ENCODE measurements at places on chromosomes 16 and 17. TPM values are rescaled to one million over a fixed set of nuclear protein-coding genes. Genes with fewer than 3 reads are reported as not detected.

MARVELD3 gene
- total RNA-seq = 1.3 TPM

CUEDC1 gene
- 6.5 TPM for total RNA-seq

SLC35G6 gene
- 3.9 TPM for total RNA-seq

MYCBPAP gene
- 75.9 TPM for total RNA-seq

TAT gene
- total RNA-seq = 1.5 TPM

MYO15A gene
- total RNA-seq = 30.2 TPM

TP53TG3F gene
- total RNA-seq = 2.0 TPM

DOC2A gene
- 45.3 TPM for total RNA-seq

TBC1D28 gene
- 14.8 TPM for total RNA-seq

DNA sequence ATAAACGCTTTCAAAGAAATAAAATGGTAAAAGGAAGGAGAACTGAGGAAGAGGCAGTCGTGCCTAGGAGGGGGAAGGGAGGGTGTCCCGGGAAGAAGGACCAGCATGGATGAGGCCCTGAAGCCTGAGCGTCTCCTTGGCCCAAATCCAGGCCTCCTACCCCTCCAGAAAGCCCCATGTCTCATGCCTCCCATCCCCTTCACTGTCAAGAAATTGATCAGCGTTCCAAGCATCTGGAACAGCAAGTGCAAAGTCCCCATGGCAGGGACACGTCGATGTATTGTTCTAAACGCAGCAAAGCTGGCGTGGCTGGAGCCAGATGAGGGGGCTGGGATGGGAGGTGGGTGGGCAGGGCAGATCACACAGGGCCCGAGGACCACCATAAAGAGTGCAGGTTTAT is 22.6 kb downstream of the SEC14L5 start:
- no peak for DNase-seq

- DNase-seq = no peak
These were observed 310.3 kb upstream of the DYNLRB2 start for GRCh38 chr16:80230328-80231120.

DNA sequence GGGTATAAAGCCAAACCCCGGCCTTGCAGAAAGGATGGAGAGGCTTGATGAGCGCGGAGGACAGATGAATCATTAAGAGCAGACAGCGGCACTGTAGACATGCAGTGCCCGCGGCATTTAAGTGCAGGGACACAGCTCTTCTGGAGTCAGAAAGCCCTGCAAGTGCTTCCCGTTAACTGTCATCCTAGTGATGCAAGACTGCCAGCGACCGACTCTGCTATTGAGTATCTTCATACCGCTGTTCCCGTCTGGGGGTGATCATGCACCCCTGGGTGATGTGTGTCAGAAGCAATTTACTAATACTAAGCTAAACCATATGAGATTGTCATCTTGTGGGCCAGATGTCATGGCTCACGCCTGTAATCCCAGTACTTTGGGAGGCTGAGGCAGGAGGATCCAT is 101.0 kb downstream of the ABCC6 start:
- DNase-seq = no peak

- DNase-seq = no peak
These were observed 80.3 kb downstream of the TNRC6C start for GRCh38 chr17:78038748-78039288.

GRCh38 chr16:23214796-23215195 is 32.3 kb downstream of the SCNN1G start:
- no peak for DNase-seq

GRCh38 chr16:1580256-1580655 is 31.6 kb downstream of the IFT140 start:
- DNase-seq = no peak

DNA sequence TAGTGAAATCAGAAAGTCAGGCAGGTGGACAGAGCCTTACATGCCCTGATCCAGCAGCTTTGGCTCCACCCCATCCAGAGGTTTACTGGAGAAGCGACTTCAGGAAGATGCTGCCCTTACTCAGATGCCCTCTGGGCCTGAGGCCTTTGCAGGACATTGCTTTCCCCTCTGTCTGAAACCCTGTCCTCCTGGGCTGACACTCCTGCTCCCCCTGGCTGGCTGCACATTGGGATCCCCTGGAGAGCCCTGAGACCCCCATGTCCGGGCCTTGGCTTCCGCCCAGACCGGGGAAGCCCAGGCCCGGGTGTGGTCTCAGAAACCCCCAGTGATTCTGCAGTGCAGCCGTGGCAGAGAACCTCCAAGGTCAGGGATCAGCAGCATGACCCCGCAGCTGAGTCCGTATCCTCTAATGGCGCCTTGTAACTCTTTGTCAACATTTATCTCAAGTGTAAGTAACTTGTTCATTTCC is 36.6 kb downstream of the BCO1 start:
- DNase-seq = no peak

GRCh38 chr16:31118223-31119155 is 1.0 kb downstream of the KAT8 start:
- DNase-seq = no peak

DNA sequence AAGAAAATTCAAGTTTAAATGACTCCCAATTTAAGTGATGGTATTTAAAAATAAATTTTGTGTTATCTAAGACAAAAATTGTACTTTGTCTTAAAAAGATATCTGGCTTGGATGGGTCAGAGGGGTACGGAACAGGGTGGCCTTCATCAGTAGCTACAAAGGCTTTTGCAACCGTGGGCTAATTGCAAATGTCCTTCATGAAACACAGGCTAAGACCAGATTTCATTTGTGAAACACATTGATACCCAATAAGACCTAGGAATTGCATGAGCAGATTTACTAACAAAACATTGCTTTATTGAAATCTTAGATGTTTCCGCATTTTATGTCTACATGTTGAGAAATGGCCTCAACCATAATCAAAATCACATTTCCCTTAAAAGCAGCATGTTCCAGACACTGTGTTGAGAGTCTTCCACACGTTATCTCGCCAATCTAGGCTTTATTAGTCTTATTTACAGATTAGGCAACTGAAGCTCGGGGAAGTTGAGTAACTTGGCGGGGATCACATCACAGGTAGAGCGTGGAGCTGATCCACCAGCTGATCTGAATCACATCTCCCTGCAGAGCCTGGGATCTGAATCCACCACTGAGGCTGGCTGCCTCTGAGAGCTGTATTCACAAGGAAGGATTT is 21.8 kb downstream of the FBXO39 start:
- DNase-seq = no peak

DNA sequence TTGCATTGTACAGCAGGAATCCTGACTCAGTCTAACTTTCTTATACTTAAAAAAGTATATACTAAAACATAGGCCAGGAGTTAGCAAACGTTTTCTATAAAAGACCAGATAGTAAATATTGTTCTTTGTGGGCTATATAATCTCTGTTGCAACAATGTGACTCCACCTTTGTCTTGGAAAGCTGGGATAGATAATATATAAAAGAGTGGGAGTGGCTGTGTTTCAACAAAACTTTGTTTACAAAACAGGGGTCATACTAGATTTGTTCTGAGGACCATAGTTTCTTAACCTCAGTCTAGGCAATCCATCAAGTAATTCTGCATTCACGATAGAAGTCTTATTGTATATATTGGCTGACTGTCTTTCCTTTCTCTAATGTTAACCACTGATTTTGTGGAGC is 9.0 kb upstream of the TBC1D3B start:
- DNase-seq = no peak

- DNase-seq = peak; percentile 96
These were observed 1.6 kb downstream of the TP53 start for GRCh38 chr17:7685533-7686221.

- DNase-seq = no peak
These were observed 111.6 kb downstream of the GRIN2A start for GRCh38 chr16:10070591-10070990.

DNA sequence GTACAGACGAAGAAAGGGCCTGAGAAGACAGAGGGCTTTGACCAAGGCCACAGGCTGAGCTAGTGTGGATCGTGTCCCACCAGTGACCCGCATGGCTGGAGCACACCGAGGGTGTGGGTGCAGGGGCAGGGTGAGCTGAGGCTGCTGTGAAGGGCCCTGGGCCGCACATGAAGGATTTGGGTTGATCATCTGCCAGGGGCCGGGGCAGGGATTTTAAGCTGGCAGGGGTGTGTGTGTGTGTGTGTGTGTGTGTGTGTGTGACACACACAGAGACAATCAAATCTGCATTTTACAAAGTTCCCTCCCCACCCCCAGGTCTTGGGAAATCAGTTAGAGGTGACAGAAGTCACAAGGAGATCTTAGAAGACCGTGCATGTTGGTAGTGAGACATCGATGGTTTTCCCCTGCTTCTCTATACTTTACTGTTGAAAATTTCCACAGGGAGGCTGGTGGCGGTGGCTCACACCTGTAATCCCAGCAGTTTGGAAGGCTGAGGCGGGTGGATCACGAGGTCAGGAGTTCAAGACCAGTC is 65.2 kb downstream of the SRCIN1 start:
- DNase-seq = no peak

DNA sequence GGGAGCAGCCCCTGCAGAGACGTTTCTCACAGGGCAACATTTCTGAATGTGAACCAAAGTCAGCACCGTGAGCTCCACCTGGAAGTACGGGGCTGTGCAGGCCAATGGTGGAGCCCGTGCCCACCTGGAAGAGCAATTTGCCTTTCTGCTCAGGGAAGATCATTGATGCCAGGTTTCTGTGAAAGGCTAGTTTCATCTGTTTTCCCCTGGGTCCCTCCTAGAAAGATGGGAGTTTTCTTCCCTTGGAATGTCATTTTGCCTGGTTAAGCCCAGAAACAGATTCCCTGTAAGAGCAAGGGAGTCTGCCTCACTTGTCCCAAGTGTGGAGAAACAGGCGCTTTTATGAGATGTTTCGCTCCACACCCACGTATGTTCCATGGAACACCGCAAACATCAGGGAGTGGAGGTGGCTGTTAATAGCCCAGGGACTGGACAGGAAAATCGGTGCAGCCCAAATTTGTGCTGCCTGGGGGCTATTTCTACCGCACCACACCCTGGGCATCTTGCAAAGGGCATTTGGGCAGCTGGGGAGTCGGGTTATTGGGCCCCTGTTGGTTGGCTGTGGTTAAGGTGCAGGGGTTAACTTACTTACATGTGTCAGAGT is 2.6 kb downstream of the SLC6A4 start:
- DNase-seq = no peak

GRCh38 chr16:5557966-5558365 is 460.4 kb upstream of the EEF2KMT start:
- no peak for DNase-seq

DNA sequence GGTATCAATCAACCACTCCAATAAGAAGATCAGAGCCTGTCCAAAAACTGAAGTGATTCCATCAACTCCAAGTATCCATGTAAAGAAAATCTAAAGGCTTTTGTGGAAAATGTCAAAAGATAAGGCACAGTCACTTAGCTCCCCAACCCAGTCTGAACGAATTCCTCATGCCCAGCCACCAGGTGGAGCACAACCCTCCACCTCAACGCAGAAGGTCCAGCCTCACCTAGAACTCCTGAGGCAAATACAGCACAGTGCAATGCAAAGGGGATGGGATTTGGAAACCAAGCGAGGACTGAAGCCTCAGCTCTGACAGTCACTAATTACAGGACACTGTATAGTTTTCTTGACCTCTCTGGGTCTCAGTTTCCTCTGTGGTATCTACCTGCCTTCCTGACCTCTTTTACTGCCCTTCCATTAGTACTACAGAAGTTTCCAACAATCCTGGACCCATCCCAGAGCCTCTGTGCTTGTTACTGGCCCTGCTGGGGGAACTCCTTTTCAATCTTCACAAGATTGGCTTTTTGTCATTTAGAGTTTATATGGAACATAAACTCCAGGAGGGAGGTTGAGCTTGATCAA is 2.0 kb downstream of the NCBP3 start:
- DNase-seq = no peak

DNA sequence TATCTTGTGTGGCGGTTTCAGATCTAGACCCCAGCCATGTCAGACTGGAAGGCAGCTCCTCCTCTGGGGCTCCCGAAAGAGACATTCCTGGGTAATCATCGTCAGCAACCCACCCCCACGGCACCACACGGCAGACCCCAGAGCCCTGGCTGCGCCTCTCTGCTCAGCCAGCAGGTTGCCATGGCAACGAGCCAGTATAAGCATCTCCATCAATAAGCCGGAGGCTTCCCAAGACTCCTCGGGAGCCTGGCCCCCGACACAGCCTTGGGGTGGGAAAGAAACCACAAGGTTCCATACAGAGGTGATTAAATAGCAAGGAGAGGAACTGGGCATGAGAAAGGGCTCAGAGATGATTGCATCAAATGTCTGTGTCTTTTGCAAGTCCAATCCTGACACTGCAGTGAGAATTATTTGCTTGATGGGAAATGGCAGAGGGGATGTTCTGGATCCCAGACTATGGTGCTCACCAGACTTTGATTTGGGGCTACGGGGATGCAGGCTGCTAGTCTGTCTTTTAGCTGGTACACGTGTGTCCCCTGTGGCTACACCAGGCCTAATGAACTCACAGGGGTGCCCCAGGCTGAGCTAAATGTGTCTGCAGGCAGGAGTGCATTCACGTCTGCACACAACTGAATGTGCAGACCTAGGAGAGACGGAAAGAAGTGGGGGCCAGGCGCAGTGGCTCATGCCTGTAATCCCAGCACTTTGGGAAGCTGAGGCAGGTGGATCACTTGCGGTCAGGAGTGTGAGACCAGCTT is 320.5 kb upstream of the TNRC6C start:
- DNase-seq = no peak

GRCh38 chr16:86939609-86940008 is 361.3 kb downstream of the FOXL1 start:
- no peak for DNase-seq

- DNase-seq = no peak
These were observed 301.8 kb upstream of the MAF start for GRCh38 chr16:79902351-79902750.

DNA sequence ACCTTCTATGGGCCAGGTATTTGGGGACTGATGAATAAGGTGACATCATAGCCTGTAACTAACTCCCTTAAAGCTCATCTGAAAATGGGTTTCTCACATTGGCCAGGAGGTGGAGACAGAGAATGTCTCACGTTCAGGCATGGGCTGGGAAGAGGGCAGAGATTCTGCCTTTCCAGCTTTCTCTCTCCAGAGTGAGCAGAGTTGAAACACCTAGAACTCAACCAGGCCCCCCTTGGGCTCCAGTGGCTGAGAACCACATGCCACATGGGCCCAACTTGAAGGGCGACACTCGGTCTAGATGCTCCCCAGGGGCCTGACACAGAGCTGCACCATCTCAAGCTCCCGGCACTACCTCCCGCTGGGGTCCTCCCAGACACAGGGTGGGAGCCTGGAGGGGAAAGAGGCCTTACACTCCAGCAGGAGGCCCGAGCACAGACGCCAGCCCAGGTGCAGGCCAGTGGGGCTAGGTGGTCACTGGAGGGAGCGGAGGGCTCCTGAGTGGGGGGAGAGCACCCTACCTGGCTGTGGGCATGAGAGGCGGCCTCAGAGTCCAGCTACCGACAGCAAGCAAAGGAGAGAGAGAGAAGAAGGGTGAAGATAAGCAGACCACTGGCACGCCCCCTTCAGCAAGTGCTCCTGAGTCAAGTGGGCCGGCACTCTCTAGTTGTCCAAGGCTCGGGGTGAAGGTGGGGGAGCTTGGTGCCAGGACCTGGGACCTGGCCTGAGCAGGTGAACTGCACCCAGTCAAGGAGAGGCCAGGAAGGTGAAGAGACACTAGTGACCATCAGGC is 55.9 kb downstream of the MYO18A start:
- DNase-seq = peak; percentile 72

All from testis (tissue), 5 donors.